ENCODE measurements at places on chromosomes 7 and 10.
A peak's percentile ranks its signal among the peaks of the same experiment; 100 is the strongest.

DNA sequence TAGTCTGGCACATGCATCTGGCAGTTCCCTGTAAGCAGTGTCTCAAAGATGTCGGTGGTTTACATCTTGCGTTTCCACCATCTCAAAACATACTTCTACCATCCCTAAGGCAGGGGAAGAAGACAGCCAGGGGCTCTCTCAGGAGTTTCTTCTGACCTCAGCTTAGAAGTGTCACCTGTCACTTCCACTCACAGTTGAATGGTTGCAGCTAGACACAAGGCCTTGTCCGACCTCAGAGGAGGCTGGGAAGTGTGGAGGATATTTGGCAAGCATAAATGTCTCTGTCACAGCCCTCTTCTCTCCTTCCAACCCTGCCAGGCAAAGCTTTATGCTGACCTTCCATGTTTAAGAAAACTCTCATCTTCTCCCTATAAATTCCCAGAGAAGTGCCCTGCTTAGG is 193.3 kb downstream of the HERPUD2 start:
- DNase-seq, result no peak

DNA sequence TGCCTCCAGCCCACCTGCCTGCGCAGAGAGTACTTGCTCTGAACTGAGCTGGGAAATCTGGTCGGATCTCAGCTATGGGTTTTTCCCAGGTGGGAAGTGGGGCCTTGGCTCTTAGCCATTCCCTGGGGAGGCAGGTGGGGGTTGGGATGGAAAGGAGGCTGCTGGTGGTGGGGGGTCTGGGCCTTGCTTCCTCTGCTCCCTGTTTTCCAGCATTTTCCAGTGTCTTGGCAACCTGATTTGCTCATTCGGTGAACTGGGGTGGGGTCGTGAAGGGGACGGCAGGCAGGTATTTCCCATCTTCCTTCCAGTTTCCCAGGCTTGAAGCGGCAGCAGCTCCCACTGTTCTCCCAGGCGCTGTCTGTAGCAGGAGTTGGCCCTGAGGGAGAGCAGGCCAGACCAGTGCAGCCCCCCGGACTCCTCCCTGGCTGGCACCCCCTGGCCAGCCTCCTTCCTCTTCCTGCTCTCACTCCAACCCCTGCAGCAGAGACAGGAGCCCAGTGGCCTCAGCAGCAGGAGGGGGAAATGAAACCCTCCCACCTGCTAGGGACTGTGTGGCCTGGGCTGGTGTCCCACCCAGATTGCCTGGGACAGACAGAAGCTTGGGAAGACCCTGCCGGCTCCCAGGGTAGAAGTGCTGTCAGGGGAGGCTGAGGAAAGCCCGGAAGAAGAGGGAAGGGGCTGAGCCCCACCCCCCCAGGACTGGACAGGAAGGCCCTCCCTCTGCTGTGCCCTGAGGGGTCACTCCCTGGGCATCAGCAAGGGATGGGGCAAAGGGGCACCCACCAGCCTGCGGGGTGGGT is 6.6 kb downstream of the TRIM8 start:
- no peak for DNase-seq

- no peak for DNase-seq
Observed at GRCh38 chr10:91627344-91628102, 5.3 kb downstream of the PPP1R3C start.

- no peak for DNase-seq
Observed at GRCh38 chr10:14507176-14507575, 176.5 kb upstream of the FRMD4A start.

GRCh38 chr10:115772606-115773005 is 500.4 kb downstream of the GFRA1 start:
- DNase-seq, result no peak

- DNase-seq, result peak; percentile 29
Observed at GRCh38 chr10:99374526-99374925, 45.4 kb downstream of the CNNM1 start.

- DNase-seq, result no peak
Observed at GRCh38 chr7:94277236-94277635, 117.5 kb upstream of the COL1A2 start.

GRCh38 chr10:124710266-124710881 is 33.8 kb downstream of the FAM53B start:
- no peak for DNase-seq

DNA sequence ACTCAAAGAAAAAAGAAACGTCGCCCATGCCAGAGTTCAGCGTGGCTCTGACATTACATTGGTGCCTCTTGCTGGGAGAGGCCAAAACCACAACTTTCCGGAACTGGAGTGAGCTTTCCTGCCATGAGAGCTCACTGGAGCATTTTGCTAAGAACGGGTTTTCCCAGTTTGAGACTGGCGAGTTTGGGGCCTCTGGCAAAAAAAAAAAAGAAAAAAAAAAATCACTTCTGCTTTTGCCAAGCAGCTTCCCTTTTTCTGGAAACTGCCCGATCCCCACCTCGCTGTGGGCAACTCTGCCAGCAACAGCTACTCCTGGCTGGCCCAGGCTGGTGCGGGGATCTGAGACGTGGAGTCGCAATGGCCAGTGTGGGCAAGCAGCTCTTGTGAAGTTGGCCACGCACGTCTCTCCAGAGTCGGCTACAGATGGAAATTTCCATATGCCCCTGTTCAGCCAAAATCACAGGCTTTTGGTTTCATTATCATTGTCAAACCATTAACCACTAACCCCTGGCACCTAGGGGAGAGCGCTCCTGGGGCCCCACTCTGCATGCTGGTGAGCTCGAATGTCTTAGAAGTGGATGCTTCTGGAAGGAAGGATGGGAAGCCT is 25.7 kb downstream of the PRKAG2 start:
- no peak for DNase-seq
